Large intestine (tissue), 12 donors: ENCODE measurements at places on chromosomes 7 and 10.

DNA sequence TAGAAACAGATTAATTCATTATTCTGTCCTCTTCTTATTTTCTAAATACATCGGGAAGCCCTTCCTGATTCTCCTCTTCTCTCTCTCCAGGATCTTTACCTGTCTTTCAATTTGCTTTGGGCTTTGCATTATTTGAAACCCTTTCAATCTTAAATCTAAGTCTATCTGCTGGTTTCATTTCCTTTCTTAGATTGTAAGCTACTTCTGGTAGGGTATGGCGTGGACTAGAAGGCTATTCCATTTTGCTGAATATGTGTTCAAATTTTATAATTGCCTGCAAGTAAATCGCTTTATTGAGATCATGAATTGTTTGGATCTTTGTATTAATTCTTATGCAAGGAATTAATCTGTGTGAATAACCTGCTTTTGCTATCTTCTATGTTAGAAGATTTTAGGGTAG lies 11.1 kb downstream of the STAM start:
- DNase-seq: no peak

- DNase-seq: no peak
Observed at GRCh38 chr7:111829221-111829620, 266.9 kb upstream of the IMMP2L start.

DNA sequence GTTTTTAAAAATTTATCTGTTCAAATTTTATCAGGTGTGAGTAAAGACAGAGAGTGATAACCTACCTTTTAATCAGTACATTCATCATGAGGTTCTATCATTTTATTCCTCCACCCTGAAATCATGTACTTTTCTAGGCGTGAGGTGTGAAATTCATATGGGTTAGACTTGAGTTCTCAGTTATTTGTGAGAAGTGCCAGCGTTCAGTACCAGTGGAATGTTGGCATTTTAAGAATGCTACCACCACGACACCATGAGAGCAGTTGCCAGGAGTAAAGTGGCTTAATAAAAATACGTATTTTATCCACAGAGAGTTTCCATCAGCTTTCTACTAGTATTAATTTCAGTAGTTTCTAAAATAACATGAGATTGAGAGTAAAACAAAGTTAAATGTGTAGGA lies 104.1 kb upstream of the FERD3L start:
- no peak for DNase-seq

DNA sequence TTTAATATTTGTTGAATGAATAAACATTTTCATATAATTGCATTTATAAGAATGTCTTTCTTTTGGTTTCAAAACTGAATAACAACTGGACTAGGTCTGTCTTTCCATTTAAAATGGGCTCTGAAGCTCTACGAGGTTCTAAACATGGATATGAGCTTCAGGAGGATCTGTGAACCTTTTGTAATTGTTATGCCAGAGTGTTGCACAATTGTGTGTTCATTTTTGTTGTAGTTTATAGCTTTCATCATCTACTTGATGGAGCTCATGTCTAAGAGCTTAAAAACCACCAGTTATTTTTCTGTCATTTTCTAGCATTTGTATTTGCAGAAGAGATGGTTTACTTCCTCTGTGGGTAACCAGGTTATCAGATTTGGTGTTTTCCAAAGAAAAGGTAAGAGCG lies 265.7 kb upstream of the NPY start:
- DNase-seq: no peak

GRCh38 chr7:105309235-105310169 lies 79.2 kb downstream of the SRPK2 start:
- no peak for DNase-seq

DNA sequence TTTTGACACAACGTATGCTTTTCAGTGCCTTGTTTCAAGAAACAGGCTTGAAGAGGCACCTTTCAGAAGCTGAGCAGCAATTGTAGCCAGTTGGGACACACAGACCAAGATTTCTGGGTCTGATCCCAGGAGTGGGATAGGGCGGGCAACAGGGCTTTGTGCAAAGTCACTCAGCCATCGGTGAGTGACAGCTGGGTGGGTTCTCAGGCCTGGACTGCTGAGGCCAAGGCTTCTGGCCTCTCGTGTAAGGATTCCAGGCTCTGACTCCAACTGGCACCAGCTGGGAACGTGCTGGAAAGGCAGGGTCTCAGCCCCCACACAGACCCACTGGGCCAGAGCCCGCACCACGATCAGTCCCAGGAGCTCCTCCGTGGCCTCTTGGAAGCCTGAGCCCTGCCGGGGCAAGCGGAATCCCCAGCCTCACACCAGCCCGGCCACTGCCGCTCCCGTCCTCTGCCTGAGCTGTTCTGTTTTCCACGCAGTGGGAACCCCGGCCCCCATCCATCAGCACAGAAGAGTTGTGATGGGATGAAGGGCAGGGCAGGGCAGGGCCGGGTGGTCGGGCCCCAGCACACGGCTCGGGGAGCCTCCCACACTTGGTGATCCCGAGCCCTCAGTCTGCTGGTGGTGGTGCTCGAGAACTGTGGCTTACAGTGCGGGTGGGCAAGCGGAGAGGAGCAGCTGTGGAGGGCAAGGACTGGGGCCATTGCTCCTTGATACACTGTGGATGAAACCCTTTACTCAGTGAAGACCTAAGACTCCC lies 46.8 kb downstream of the VIPR2 start:
- no peak for DNase-seq

- no peak for DNase-seq
Observed at GRCh38 chr7:114312649-114313048, 102.0 kb upstream of the FOXP2 start.

DNA sequence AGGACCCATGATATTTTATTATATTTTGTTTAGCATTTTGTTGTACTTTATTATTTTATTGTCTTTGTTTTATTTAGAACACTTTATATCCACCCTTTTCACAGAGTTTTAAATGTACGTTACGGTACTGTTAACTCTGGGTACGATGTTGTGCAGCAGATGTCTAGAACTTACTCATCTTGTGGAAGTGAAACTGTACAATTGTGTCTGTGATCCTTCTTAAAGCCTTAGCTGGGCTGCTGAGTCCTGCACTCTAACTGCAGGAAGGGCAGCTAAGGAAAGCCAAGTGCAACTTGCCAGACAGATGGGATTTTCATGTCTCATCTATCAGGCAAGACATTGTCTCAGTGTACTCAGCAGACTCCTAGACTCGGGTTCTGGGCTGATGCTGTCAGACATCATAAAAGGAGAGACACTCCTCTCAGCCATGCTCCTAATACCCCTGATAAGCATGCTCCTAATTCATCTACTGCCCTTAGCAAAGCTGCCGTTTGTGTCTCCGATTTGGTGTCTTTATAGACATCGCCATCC lies 14.6 kb upstream of the INSYN2A start:
- DNase-seq: no peak

GRCh38 chr7:115289971-115290370 lies 368.1 kb downstream of the MDFIC start:
- no peak for DNase-seq

- no peak for DNase-seq
Observed at GRCh38 chr10:106967452-106967851, 197.1 kb downstream of the SORCS1 start.

GRCh38 chr10:64867501-64867962 lies 1346.3 kb downstream of the REEP3 start:
- DNase-seq: peak; percentile 43

DNA sequence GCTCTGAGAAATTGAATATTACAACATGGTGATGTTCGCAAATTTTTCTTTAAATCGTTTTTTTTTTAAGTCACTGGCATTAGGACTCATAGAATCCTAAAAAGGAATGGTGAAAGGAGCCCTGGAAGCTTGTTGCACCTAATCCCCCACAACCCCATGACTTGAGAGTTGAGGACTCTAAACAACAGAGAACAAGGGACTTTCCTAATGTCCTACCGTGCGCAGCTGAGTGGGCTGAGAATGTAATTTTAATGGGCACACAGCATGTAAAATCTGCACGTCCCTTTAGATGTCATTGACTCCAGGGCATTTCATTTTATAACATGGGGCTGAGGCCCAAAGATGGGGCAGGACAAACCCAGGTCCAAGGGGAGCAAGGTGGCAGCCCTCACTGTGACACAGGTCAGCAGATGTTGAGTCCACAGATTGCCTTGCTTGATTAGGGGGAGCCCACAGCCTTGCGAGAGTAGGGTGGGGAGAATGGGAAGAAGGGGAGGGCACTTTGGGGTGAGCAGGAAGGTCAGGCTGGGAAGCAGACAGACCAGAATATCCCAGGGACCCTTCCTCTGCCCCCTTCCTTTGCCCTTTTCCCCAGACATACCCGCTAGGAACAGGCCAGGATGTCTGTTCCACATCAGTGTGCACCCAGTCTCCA lies 208.4 kb upstream of the ZMIZ1 start:
- DNase-seq: no peak

DNA sequence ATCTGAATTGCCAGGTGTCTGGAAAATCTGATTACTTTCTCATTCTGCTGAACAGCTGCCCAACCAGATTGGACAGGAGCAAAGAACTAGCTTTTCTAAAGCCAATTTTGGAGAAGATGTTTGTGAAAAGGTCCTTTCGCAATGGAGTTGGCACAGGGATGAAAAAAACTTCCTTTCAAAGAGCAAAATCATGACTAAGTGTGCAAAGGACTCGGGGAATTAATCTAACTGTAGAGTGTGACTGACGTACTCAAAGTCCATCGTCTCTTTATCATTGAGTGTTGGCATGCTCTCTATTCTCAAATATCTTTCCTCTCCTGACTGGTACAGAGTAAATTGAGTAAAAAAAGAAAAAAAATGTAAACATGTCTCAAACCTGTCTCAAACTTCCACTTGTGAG lies 3.3 kb downstream of the NPS start:
- DNase-seq: no peak

- DNase-seq: no peak
Observed at GRCh38 chr10:15739254-15739970, 19.7 kb upstream of the ITGA8 start.

DNA sequence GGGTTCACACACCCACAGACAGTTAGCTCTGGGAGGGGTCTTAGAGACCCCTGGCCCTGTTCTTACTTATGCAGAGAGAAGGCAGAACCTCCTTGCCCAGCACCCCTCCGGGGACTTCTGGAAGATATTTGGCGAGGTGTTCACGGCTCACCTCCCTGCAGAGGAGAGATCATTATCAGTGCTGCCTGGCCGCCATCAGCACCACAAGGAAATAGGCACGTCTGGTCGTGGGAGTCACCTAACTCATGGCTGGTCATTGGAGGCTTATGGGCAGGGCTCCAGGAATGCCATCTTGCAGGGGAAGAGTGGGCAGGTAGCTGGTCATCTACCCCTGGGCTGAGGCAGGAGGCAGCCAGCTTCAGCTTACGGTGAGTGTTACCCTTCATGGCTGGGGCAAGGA lies 189.4 kb downstream of the RPS24 start:
- no peak for DNase-seq

DNA sequence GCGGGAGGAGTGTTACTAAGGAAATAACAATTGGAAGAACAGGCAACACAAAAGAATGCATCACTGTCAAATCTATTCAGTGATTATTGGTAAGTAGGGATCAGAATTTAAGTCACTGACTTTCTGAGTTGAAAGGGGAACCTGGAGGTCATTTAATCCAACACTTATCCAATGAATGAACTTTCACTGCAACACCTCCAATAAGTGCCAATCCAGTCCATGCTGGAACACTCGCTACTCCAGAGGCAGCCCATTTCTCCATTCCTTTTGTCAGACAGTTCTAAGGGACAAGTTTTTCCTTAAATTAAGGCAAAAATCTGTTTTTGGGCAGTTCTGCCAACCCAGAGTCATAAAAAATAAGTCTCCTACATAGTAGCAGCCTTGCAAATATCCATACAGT lies 29.5 kb downstream of the FRA10AC1 start:
- DNase-seq: no peak

GRCh38 chr7:157032644-157033482 lies 22.4 kb upstream of the MNX1 start:
- no peak for DNase-seq

DNA sequence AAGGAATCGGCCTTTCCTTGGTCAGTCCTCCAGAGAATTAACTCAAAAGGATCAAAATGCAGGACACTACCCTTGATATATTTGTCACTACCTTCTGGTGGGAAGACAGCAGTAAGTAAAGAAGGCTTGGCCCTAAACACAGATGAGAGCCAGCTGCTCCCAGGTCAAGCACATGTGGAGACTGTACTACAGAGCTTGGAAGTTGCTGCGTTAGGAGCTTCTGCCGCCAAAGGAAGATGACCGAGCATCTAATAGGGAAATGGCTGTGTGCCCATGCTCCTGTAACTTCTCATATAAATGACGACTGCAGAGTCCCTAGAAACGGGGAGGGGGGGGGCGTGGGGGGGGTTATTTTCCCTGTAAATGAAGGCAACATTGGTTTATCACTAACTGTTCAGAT lies 59.0 kb downstream of the PODXL start:
- no peak for DNase-seq

- no peak for DNase-seq
Observed at GRCh38 chr7:45050198-45050597, 38.6 kb downstream of the NACAD start.

- DNase-seq: no peak
Observed at GRCh38 chr7:85103357-85103756, 83.5 kb downstream of the SEMA3D start.

DNA sequence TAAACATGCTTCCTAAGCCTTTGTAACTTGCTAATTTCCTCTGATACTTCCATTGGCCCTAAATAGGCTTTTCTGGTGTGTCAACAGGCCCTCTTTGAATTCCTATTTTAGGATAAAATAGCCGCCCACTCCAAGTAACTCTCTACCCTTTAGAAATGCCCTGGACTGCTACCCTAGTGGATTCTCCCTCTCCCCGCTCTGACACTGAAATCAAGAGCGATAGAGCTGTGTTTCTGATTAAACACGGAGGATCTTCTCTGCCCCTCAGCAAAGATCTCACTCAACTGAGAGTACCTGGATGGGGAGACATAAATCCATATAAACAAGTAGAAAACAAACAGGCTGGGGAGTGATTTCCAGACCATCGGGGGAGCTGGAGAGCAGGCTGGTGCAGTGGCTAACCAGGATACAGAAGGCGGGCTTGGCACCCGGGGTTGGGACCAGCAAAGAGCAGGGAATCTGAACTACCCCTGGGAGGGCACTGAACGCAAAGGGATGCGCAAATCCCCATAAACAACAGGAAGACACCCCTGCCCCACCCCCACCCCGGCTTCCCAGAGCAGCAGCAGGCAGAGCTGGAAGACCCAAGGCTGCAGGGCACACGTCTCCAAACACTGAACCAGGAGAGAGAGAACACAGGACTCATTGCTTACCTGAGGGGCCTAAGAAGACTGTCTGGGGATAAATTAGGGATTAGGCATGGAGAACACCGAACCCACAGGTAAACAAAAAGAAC lies 2.5 kb downstream of the ASB13 start:
- no peak for DNase-seq

DNA sequence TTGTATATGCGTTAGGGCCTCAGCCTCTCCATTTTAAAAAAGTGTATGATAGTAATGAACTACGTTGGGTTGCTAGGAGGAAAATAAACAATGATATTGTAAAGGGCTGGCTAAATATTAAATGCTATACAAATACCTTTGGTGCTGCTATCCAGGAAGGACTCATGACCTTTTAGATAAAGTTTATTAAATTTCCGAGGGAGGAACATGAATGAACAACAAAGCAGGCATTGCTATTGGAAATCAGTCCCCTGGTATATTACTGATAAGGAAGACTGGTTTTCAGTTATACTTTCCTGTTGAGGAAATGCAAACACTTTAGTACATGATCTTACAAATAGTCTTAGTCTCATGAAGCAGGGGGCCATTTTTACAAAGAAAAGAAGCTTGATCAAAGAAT lies 17.2 kb upstream of the AGR2 start:
- peak; percentile 72 for DNase-seq
